ENCODE measurements at places on chromosomes 4 and X. TPM values are rescaled to one million over a fixed set of nuclear protein-coding genes. Genes with fewer than 3 reads are reported as not detected.

Gene KCTD8
- not detected for total RNA-seq

- peaks cover 4% of the 10 kb centered on the region for H3K4me1 ChIP-seq
- DNase-seq, result no peak
- no peak overlapping the region for H3K27ac ChIP-seq
- peaks cover 2% of the 10 kb centered on the region for H3K27me3 ChIP-seq
- no peaks in the 10 kb centered on the region for H3K36me3 ChIP-seq
Observed at GRCh38 chr4:143260750-143261149, 75.9 kb upstream of the GAB1 start.

DNA sequence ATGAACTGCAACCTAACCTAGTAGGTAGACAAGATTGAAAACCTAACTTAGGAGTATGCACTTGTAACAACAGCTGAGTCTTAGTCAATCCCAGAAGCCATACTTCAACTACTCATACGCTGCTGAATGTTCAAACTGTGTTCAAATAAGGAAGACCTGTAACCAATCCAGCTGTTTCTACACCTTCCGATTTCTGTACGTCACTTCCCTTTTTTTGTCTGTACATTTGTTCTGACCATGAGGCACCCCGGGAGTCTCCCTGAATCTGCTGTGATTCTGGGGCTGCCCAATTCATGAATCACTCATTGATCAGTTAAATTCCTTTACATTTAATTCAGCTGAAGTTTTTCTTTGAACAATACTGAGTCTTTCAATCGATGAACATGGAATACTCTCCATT lies 89.5 kb downstream of the BMP3 start:
- H3K4me3 ChIP-seq, result no peak overlapping the region
- H3K27me3 ChIP-seq, result no peaks in the 10 kb centered on the region
- no peak for DNase-seq
- no peaks in the 10 kb centered on the region for H3K4me1 ChIP-seq
- H3K27ac ChIP-seq, result no peak overlapping the region
- no peaks in the 10 kb centered on the region for H3K36me3 ChIP-seq

Gene DCHS2
- not detected for total RNA-seq

DNA sequence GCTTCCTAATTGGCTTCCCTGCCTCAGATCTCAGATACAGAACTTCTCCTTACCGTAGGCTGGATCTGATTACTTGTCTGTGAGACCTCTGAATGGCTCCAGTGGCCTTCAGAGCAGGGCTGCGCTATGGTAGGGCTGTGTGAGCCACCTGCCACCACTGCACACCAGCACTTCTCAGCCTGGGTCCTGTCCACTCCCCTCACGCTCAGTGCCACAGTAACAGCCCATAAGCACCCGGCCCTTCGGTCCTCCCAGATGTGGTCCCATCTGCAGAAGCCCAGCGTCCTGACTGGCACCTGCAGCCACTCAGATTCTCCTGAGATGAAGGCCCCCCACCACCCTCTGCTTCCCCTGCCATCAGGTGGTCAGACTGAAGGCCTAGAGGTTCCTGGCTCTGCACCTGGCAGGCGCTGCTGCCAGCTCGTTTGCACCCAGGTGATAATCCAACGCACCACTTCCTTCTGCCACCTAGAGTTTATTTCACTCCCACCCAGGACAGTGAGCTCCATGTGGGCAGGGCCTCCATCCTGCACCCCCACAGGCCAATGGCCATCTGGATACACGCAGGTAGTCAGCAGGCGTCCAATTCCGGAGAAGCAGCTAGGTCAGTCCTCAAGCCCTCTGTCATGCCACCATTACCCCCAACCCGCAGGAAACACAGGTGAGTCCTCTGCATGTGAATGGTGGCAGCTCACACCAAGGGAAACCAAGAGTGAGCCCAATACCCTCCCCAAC lies 5.4 kb downstream of the WDR1 start:
- H3K27me3 ChIP-seq, result no peaks in the 10 kb centered on the region
- no peak overlapping the region for H3K4me3 ChIP-seq
- H3K4me1 ChIP-seq, result peaks cover 91% of the 10 kb centered on the region
- DNase-seq, result no peak

Gene ADAMTS3
- total RNA-seq, result not detected

Gene GDPD2
- not detected for total RNA-seq

Gene SRPX2
- total RNA-seq, result not detected

DNA sequence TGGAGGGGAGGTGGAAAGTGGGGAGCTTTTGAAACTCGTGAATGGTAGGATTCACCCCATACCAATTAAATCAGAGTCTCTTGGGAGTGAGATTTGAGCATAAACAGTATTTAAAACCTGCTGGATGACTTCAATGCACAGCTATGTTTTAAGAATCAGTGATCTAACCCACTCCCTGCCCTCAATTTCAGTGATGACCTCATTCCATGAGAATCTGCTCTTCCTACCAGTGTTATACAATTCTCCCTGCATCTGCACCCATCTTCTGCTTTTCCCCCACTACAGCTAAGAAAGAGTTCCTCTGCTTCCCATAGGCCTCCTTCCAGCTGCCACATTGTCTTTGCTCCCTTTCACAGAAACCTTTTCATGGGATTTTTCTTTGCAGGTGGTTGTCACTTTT lies 18.3 kb upstream of the H2AZ1 start:
- no peaks in the 10 kb centered on the region for H3K36me3 ChIP-seq
- no peak overlapping the region for H3K4me3 ChIP-seq
- no peak overlapping the region for H3K27ac ChIP-seq
- peaks cover 13% of the 10 kb centered on the region for H3K4me1 ChIP-seq
- peaks cover 5% of the 10 kb centered on the region for H3K27me3 ChIP-seq

GRCh38 chr4:107246761-107247160 lies 210.6 kb upstream of the DKK2 start:
- no peak overlapping the region for H3K4me3 ChIP-seq
- DNase-seq, result no peak
- H3K27me3 ChIP-seq, result no peaks in the 10 kb centered on the region
- H3K27ac ChIP-seq, result no peak overlapping the region

- no peak overlapping the region for H3K4me3 ChIP-seq
- H3K36me3 ChIP-seq, result peaks cover 14% of the 10 kb centered on the region
- peaks cover 10% of the 10 kb centered on the region for H3K4me1 ChIP-seq
- peak; percentile 29 for DNase-seq
- H3K27me3 ChIP-seq, result no peaks in the 10 kb centered on the region
- H3K27ac ChIP-seq, result no peak overlapping the region
Observed at GRCh38 chrX:55754861-55755294, 37.3 kb downstream of the RRAGB start.

GRCh38 chr4:86688026-86688425 lies 93.9 kb downstream of the PTPN13 start:
- DNase-seq, result no peak
- H3K27me3 ChIP-seq, result no peaks in the 10 kb centered on the region
- H3K36me3 ChIP-seq, result no peaks in the 10 kb centered on the region
- H3K27ac ChIP-seq, result no peak overlapping the region

GRCh38 chrX:69089203-69089602 lies 76.0 kb downstream of the PJA1 start:
- no peak for DNase-seq
- no peaks in the 10 kb centered on the region for H3K4me1 ChIP-seq
- H3K4me3 ChIP-seq, result no peak overlapping the region
- H3K27me3 ChIP-seq, result no peaks in the 10 kb centered on the region

DNA sequence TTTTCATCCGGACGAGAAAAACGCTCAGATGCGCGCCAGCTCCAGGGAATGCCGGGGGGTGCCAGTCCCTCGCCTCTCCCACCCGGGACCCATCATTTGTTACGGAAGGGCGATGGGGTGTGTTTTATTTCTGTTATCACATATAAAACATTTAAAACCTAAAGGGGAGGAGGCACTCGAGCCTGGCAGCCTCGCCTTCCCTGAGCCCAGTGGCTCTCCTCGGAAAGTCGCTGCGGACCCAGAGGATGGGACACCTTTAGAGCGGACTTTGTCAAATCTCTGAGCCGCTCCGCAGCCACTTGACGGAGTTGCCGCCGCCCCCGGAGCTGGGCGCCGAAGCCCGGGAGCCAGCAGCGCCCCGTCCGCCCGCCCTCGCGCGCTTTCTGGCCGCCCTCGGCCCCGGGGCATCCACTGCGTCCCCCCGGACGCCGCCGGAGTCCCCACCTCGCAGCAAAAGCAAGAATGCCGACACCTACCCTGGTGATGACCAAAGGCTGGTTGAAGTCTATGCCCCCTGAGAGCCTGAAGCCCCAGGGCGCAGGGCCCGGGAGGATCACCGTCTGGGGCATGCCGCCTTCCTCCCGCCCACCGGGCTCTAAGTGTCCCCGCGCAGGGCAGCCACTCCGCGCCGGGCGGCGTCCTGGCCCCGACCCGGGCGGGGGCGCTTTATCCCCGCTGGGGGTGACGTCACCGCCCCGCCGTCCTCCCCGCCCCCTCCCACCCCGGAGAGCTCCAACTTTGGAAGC lies at the start of gene PDLIM3:
TSS of gene PDLIM3 (minus strand) at position 642 of the 746 bp plus-strand sequence. CDS start at position 569, 73 bp downstream.
- peaks cover 6% of the 10 kb centered on the region for H3K4me1 ChIP-seq

Gene NXF2B
- total RNA-seq, result not detected

Gene TMEM144
- 0.29 TPM for total RNA-seq

Gene SYN1
- total RNA-seq, result 1.3 TPM

Gene SLC7A11
- 3.4 TPM for total RNA-seq

- H3K27me3 ChIP-seq, result peaks cover 6% of the 10 kb centered on the region
- no peaks in the 10 kb centered on the region for H3K36me3 ChIP-seq
- no peak overlapping the region for H3K4me3 ChIP-seq
- H3K4me1 ChIP-seq, result no peaks in the 10 kb centered on the region
- DNase-seq, result no peak
- H3K27ac ChIP-seq, result no peak overlapping the region
Observed at GRCh38 chrX:31166416-31166815, 94.6 kb upstream of the FTHL17 start.

All from activated CD4-positive, alpha-beta memory T cell treated with anti-CD3 and anti-CD28 coated beads for 36 hours (primary cell).